ENCODE measurements at places on chromosomes 6 and 20.
A peak's percentile ranks its signal among the peaks of the same experiment; 100 is the strongest.

DNA sequence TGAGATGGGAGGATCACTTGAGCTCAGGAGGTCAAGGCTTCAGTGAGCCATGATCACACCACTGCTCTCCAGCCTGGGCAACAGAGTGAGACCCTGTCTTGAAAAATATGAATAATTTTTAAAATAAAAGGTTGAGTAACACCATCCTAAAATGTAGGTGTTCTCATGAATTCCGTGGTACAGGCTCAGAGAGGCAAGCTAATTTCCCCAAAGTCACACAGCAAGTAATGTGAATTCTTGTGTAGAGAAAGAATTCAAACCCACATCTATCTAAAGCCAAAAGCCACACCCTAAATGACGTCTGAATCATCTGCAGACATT is 80.5 kb downstream of the ZNF217 start:
- DNase-seq, result no peak

GRCh38 chr20:46893877-46894578 is 615 bp upstream of the EYA2 start:
- no peak for DNase-seq

- no peak for DNase-seq
Measured at GRCh38 chr6:166443166-166443565, 60.4 kb upstream of the MPC1 start.

GRCh38 chr6:18422136-18422535 is 35.0 kb downstream of the RNF144B start:
- DNase-seq, result no peak

DNA sequence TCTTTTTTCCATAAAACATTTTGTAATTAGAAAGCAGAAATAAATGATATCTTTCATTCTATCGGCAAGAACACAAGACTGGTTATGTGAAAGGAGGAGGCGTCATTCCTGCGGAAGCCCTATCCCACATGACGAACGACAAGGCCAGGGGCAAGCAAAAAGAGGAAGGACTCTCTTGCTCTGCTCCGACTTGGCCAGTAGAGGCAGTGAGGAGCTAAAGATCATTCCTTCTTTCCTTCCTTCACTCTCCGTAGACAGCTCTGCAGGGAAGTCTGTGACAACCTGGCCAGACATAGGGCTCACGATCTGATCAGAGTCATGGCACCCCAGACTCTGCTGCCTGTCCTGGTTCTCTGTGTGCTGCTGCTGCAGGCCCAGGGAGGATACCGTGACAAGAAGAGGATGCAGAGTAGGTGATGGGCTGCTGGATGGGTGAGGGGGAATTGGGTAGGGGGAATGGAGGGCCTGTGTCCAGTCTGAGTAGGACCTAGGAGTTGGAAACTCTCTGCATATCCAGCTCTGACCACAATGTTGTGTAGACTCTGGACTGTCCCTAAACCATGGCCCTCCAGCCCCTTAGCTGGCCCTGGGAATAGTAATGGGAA is at the start of gene WFDC10A:
Gene WFDC10A (plus strand): TSS at position 244 of the 605 bp plus-strand sequence. CDS start 75 bp downstream, at position 319.
- peak; percentile 58 for DNase-seq

- DNase-seq, result peak; percentile 63
Measured at GRCh38 chr6:130513770-130514169, 148.0 kb downstream of the TMEM200A start.

DNA sequence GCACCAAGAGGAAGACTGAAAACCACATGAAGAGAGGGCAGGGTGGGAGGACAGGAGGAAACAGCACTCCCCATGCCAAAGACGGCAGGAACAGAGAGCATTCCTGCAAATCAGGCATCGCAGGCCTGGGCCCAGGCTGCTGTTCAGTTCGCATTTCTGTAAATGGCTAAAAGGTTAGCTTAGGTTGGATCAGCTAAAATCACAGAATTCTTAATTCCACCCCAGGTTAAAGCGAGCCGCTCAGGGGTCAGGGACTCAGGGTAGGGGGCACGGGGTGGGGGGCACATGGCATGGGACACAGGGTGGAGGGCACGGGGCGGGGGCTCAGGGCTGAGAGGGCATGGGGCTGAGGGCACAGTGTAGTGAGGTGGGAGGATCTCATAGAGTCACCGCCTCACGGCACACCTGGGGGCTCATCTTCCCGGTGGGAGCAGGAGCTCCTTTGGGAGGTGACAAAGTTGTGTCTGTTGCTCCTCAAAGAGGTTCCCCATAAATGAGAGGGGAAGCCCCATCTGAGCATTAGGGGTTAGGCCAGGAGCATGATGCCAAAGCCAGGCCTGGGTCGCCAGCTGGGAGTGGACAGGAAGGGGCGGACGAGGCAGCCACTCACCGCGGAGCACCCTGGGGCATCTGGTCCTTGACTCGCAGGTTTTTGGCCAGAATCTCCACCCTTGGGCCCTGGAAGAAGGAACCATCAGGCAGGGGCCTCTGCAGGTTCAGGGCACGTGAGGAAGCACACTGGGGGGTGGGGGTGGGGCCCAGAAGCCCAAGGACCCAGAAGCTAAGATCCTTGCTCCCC is 200.7 kb downstream of the PREX1 start:
- DNase-seq, result no peak

GRCh38 chr20:62776692-62777527 is 19.4 kb upstream of the MRGBP start:
- peak; percentile 85 for DNase-seq

GRCh38 chr6:16252686-16253299 is 14.4 kb downstream of the GMPR start:
- no peak for DNase-seq
